ENCODE measurements at places on chromosomes 13 and 19.

DNA sequence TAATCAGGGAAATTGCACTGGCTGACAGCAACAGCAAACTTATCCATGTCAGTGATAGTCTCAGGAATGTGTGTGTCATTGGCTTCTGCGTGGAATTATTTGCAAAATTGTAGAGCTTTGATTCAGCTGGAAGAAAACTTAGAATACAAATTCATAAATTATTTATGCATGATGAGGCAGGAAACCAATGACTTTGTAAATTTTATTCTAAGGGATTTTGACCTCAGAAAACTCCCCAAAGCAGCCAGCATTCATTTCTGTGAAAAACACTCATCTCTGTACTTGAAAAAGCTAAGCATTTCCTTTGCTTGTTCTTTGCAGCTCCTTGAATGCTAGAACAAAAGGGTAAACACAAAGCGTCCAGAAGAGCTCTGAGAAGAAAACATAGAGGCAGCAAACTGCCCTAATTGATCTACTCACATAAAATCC is 162.4 kb downstream of the DCT start:
- DNase-seq: no peak

DNA sequence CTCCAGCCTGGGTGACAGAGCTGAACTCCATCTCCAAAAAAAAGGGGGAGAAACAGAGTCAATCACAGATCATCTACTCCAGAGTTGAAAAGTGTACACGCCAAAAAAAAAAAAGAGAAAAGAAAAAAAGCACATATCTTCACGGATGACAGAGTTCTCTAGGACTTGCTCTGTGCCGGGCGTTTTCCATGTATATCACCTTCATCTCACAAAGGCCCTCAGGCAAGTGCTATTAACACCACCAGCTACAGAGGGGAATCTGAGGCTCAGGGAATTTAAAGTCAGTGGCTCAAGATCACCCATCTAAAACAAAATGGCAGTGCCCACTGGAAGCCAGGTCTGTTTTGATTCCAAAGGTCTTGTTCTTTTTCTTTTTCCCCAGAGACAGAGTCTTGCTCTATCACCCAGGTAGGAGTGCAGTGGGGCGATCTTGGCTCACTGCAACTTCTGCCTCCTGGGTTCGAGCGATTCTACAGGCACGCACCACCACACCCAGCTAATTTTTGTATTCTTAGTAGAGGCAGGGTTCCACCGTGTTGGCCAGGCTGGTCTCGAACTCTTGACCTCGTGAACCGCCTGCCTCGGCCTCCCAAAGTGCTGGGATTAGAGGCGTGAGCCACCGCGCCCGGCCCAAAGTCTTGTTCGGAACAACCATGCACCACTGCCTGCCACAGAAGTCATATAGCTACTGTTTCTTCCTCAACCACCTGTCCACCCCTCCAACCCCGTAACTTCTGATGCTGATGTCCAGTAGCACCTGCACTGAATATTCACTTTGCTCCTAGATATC is 42.2 kb downstream of the SAE1 start:
- DNase-seq: no peak

GRCh38 chr19:19361075-19361594 is 40.5 kb downstream of the MAU2 start:
- peak; percentile 10 for DNase-seq

GRCh38 chr19:6048793-6049405 is 61.4 kb downstream of the RFX2 start:
- no peak for DNase-seq

DNA sequence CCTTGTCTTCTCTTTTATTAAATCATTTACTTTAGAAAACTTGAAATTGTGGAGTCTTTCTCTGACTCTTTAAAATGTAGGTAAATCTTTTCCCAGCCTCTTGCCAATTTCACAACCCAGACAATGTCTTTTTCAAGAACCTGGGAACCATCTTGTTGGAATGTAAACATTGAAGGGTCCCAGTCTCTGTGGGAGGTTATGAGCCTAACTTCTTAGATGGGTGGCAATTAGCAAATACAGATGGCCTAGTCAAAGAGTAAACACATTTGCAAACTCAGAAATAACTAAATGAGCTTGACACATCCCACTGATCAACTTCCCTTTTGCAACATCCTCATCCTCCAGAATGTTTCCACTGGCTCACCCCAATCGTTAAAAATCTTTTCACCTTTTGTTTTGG is 721.0 kb downstream of the PCDH9 start:
- no peak for DNase-seq

GRCh38 chr19:12757544-12758274 is 6.1 kb downstream of the BEST2 start:
- DNase-seq: peak; percentile 15

GRCh38 chr13:76503766-76504165 is 382.4 kb downstream of the KCTD12 start:
- no peak for DNase-seq

DNA sequence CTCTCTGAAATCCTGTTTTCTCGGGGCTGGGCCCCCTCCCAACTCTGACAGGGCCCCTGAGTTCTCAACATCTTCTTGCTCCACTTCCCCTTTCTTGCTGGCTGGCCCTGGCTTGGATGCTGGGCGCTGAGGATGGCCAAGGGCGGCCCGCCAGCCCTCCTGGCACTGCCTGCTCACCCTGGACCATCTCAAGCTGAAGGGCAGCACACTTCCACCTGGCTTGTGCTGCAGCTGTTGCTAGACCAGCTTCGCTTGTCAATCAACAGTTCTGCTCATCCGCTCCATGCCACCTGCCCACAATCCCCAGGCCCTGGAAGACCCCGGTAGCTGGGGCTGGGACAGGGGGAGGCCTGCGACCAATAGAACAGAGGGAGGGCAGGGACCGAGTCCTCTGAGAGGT is 6.9 kb upstream of the GMIP start:
- DNase-seq: no peak

- no peak for DNase-seq
These were observed 46.9 kb downstream of the FGF9 start for GRCh38 chr13:21717817-21718216.

GRCh38 chr19:36112678-36113077 is 1.7 kb downstream of the OVOL3 start:
- no peak for DNase-seq

- DNase-seq: no peak
These were observed 5.5 kb downstream of the DMRTC2 start for GRCh38 chr19:41850381-41850780.

GRCh38 chr13:94157705-94158218 is 321.7 kb downstream of the DCT start:
- DNase-seq: no peak

GRCh38 chr13:83281654-83282053 is 600.6 kb downstream of the SLITRK1 start:
- DNase-seq: no peak

DNA sequence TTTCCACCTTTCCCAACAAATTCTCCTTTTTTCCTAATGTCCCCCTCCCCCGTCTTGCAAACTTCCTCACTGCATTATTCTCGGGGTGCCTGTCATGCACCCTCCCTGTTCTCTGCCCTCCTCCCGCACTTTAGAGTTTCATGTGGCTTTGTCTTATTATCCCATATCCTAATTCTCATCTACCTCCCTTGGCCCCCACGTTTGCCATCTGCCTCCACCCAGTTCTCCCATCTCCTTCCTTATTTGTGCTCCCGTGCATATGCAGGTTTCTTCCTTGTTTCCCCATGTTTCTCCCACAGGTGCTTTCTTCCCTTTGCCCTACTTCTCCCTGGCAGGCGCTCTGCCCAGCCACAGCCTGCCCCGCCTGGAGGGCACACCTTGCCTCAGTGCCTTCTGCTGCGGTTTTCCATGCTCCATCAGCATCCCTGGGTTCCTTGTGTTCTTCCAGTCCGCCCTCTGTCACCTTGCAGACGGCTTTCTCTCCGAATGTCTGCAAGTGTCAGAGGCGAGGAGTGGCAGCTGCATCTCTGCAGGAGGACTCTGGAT is 1.5 kb downstream of the SPATA13 start:
- no peak for DNase-seq

- DNase-seq: no peak
These were observed 2.2 kb upstream of the ARHGEF18 start for GRCh38 chr19:7346488-7346971.

- peak; percentile 3 for DNase-seq
These were observed 1.0 kb upstream of the BCAM start for GRCh38 chr19:44807652-44808462.

DNA sequence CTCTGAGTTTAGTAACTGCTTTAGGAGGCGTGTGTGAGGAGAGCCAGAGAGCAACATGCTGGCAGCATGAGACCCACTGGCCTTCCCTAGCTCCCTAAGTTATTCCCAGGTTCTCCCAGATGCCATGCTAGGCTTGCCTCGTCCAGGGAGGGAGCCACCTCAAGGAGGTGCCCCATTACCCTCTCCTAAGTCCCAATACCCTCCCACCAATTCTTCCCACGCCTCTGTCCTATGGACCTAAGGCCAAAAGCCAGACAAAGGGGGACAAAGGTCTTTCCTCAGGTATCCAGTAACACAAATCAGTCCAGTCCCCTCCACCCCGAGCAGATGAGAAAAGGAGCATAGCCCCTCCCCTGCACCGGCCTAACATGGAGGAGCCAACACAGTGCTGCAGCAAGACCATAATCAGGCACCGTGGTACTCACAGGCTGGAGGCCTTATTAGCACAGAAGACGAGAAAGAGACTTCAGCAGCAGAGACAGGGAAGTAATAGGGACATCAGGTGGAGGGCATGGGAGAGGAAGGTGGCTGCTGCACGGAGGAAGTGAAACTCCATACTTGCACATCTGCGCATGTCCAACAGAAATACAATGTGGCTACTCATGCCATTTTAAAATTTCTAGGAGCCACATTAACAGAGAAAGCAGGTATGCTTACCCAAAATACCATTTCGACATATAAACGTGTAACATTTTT is 46.3 kb downstream of the BRD4 start:
- no peak for DNase-seq

- no peak for DNase-seq
These were observed 1.7 kb downstream of the PRR12 start for GRCh38 chr19:49592486-49593232.

GRCh38 chr13:32850316-32851052 is 165.7 kb upstream of the KL start:
- DNase-seq: no peak

DNA sequence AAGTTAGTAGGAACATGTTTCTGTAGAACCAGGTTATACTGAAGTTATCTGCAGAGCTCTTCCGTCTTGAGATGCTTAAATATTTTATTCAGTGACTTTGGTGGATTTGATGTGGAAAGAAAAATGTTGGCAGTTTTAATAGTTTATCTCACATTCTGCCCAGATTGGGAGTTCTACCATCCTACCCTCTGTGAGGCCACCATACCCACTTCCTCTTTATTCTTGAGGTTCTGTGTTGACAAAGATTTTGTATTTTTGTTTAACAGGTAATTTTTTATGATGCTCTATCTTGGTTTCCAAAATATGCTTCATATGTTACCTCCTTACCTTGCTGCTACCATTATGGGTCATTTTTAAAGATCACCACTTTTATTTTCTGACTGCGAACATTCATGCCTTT is 156.2 kb upstream of the ATXN8OS start:
- no peak for DNase-seq

GRCh38 chr19:20640545-20640944 is 20.8 kb downstream of the ZNF626 start:
- DNase-seq: no peak

Measured in amygdala (tissue), 56 donors.